ENCODE measurements at places on chromosomes 2 and 18.
A peak's percentile ranks its signal among the peaks of the same experiment; 100 is the strongest.

GRCh38 chr18:10322435-10322834, 132.0 kb upstream of the APCDD1 start:
- no peak for DNase-seq

GRCh38 chr2:25411753-25412152, 70.0 kb upstream of the DNMT3A start:
- no peak for DNase-seq

GRCh38 chr2:235829726-235830125, 335.9 kb downstream of the AGAP1 start:
- no peak for DNase-seq

- no peak for DNase-seq
These were observed 679 bp downstream of the TSGA10 start for GRCh38 chr2:99153921-99154604.

- no peak for DNase-seq
These were observed 25.4 kb downstream of the HDAC4 start for GRCh38 chr2:239375278-239376061.

DNA sequence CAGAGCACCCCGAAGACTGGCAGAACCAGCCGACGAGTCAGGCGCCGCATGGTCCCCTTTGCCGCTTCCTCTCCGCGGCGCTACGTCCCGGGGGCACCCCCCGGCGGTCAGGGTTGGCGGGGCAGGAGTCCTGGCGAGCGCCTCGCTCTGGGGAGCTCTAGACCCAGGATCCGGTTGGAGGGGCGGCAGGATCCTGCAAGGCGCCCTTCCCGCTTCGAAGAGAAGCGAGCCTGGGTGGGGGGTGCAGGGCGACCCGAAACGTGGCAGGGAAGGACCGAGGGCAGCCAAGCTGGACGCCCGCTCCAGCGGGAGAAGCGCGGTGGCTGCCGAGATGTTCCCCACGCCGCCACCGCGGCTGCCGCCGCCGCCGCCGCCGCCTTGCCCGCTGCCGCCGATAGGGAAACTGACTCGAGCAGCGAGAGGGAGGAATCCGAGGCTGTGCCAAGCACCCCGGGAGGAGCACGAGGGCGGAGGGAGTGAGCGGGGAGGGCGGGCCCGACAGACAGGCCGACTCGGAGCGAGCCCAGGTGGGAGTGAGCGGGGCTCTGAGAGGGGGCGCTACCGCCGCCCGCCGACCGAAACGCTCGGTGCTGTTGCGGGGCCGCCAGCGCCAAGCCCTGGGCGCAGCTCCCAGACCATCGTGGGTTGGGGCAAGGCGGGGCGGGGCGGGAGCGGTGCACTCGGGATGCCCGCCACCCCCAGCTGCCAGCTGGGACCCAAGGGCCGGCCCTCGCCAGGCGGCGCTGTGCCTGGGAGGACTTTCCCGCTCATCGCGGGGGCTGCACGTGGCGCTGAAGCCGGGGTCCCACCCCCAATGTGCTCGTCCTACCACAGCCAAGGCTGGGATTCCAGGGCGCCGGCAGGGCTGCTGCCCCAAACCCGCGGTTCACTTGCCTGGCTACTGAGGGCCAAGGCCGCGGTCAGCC, at the start of gene GALNT14:
GALNT14 (minus strand) TSS at position 404 of the 926 bp plus-strand sequence; CDS start at position 50, 354 bp downstream.
- DNase-seq = peak; percentile 51

DNA sequence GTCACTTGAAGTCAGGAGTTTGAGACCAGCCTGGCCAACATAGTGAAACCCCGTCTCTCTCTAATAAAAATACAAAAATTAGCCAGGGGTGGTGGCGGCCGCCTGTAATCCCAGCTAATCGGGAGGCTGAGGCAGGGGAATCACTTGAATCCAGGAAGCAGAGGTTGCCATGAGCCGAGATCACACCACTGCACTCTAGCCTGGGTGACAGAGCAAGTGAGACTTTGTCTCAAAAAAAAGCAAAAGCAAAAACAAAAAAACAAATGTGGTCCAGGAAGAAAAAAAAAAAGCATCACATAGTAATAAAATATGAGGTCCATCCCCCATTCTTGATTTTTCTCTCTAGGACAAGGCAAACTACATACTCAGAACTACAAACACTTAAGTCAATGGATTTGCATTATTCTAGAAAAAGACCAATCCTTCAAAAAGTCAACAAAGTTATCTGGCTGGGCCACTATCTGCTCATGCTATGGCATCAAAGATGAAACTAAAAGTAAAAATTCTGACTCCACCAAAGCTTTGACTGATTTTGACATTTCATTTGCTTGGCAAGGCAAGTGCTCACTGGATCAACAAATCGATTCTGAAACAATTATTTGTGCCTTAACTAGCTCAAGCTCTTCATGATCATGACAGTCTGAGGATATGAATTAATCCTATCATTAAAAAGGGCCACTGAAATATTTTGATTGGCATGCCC, 28.4 kb downstream of the MEX3C start:
- no peak for DNase-seq

DNA sequence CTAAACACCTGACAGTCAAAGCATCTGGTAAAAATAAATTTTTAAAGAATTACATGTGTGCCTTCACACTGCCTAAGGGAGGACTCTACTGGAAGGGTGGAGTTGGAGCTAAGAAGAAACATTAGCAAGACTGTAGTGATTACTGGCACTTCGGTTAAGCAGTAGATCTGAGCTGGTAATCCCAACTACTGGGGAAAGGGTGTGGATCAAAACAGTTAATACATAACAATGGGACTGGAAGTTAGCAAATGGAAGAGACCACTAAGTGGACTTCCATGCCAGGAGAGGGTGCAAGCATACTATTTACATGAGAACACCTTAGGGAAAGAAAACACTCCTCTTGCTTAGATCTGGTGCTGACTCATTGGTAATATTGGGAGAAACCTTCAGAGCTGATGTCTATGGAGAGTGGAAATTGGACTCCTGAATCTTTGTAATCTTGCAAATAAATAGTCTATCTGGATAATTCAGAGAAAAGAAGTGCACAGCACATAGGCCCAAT, 519.6 kb upstream of the LINC00305 start:
- DNase-seq = no peak

DNA sequence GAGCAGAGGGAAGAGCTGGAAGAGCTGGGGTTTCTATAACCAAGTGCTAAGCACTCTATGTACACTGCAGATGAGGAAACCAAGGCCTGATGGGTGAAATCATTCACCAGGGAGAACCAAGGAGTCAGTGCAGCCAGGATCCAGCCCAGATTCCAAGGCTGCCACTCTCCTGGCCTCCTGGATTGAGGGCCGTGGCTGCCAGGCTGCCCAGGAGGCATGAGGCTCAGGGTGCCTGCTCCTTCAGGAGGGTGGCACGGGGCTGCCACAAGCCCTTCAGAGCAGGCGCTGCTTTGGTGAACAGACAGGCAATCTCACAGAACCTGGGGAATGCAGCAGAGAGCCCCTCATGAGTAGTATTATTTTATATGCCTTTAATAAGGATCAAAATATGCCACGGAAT, 293.7 kb upstream of the HDAC4 start:
- no peak for DNase-seq

DNA sequence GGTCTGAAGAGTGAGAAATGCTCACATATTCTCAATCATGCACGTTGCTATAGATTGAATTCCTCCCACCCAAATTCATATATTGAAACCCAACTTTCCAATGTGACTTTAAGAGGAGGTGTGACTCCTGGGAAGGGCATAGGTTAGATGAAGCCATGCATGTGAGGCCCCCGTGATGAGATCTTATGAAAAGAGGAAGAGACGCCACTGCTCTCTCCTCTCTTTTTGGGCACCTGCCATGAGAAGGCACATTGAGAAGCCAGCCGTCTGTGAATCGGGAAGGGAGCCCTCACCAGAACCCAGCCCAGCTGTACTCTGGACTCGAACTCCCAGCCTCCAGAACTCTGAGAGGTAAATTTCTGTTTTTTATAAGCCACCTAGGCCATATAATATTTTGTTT, 842.6 kb upstream of the SALL3 start:
- DNase-seq = no peak

- DNase-seq = no peak
These were observed 287.7 kb downstream of the SRBD1 start for GRCh38 chr2:45323344-45323743.

- no peak for DNase-seq
These were observed 64.7 kb upstream of the SERTAD2 start for GRCh38 chr2:64718250-64718885.

DNA sequence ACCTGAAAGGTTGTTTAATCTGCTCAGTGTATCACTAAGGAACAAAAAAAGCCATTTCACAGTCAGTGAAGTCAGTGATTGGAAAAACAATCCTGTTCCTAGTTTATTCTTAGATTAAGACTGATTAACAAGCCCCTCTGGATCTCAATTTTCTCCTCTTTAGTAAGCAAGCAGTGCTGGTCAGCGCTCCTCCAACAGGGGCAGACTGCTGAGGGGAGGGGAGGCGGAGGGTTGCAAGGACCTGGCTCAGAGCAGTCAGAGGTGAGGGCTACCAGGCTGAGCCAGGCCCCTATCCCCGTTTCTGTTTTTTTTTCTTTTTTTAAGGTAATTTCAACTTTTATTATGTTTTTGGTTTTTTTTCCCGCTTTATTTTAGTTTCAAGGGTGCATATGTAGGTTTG, 24.7 kb upstream of the KCNS3 start:
- DNase-seq = no peak
